ENCODE measurements at places on chromosomes 1 and 21.

- no peak for ATAC-seq
These were observed 12.4 kb downstream of the HYI start for GRCh38 chr1:43441166-43441893.

DNA sequence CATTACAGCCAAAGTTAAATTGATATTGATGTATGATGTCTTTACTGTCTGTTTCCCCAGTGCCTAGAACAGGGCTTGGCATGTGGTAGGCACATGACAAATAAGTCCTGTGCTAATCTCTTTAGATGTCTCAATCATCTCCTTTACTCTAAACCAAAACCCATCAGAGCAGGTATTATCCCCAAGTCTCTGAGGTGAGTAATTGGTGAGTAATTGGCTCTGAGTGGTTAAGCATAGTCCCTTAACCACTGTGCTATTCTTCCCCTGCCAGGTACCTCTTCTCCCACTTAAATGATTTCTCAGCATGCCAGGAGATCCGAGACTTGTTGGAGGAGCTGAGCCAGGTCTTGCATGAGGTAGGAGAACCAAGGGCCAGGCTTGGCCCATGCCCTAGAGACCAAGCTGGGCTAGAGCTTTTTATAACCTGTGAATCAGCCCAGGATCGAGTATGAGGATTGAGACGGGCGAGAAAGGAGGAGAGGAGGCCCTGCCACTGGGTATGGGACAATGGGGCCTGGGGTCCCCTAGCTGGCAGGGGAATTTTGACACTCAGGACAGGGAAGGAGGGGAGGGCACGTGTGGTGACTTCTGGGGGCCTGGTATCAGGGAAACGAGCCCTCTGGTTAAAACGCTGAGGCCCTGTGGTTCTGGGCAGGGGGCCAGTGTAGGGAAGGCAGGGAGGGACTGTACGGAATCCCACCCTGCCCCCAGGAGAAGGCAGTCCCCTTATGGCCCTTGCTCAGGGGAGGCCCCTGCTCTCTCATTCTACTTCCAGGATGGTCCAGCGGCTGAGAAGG is 4.5 kb downstream of the CNKSR1 start:
- ATAC-seq, result no peak

GRCh38 chr1:217747156-217747769 is 116.1 kb downstream of the SPATA17 start:
- ATAC-seq, result peak; percentile 61

GRCh38 chr1:21622466-21623315 is 46.5 kb downstream of the RAP1GAP start:
- no peak for ATAC-seq

DNA sequence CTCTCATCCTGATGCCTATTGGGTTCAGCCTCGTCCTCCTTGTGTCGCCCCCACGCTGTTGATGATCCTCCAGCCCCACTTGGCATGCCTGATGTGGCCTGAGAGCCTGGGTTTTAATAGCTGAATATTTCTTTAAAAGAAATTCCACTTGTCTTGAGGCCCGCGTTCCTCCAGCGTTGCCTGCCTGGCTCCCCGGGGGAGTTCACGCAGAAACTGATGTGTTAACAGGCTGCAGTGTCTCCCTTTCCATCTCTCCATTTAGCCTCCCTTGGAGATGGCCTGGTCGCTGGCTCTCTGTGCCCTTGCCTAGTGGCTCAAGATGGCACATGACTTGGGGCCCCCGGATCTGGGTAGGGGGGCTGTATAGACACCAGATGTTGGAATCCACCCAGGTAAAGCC is 9.5 kb downstream of the ACTL8 start:
- no peak for ATAC-seq

- no peak for ATAC-seq
These were observed 36.7 kb upstream of the HAO2 start for GRCh38 chr1:119331915-119332314.

DNA sequence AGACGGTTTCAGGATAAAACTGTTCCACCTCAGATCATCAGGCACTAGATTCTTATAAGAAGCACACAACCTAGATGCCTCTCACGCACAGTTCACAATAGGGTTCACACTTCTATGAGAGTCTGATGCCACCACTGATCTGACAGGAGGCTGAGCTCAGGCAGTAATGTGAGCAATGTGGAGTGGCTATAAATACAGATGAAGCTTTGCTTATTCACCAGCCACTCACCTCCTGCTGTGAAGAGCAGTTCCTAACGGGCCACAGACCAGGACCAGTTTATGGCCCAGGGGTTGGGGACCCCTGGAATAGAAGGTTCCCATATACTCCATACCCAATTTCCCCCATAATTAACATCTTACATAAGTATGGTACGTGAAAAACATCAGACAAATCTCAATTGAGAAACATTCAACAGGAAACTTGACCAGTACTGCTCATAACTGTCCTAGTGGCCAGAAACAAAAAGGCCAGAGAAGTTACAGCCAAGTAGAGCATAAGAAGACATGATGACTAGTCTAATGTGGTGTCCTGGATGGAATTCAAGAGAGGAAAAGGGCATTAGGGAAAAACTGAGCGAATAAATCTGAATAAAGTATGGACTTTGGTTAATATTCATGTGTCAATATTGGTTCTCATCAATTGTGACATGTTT is 24.7 kb upstream of the IGSF5 start:
- peak; percentile 41 for ATAC-seq

DNA sequence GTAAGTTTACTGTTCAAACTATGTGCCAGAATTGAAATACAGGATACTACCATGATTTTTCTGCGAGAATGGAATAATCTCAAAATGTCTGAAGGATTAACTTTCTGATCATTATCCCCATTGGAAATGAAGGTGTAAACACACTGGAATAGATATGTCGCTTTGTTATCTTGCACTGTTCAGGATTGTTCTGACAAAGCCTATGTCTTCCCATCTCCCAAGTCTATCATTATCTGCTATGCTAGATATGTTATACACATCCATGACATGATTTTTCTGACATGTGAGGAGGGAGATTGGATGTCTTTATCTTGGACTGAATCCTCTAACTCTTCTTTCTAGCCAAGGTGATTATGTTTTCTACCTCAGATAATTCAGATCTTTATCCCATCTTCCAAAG is 1239.3 kb upstream of the ADGRL4 start:
- ATAC-seq, result no peak

All from SK-N-SH treated with all-trans-retinoic acid at 6 μM for 48 hours (cell line).